ENCODE measurements at places on chromosomes 5 and 9. TPM values are rescaled to one million over a fixed set of nuclear protein-coding genes. Genes with fewer than 3 reads are reported as not detected.
A peak's percentile ranks its signal among the peaks of the same experiment; 100 is the strongest.

The ATP10B gene
- under 0.01 TPM for total RNA-seq

The PCDHGA7 gene
- 2.3 TPM for total RNA-seq

The GBGT1 gene
- total RNA-seq = 3.1 TPM

DNA sequence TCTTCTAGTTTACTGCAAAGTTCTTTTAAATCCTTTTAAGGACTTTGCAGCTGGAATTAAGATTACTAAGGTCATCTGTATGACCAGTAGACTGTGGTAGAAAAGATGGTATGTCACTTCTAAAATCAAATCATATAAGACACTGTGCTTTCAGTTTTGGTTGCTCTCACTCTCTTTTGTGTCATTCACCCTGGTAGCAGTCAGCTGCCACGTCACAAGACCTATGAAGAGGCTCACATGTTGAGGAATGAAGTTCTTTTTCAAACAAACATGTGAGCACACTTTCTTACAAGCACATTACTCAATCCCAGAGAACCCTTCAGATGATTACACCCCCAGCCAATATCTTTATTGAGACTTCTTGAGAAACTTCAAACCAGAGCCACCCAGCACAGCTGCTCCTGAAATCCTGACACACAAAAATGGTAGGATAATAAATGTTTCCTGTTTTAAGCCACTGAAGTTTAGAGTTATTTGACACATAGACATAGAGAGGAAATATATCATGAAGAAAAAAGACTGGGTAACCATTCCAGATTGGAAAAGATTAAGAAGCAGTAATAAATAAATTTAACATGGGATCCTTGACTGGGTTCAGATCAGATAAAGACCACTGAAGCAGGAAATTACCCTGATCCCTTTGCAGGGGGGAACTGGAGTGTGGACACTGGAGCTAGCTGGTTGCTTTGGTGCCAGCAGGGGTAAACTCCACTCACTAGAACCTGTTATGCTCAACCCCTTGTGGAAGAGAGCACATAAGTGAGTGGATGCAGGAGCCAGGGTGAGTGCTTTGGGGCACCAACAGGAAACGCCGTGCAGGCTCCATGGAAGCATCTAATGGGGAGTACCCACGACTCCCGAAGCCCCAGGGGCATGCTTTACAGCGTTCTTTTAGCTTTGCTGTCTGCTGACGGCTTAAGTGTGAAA lies 64.1 kb downstream of the SLCO4C1 start:
- peak; percentile 35 for DNase-seq

- DNase-seq = peak; percentile 22
Measured at GRCh38 chr5:97124335-97124734, 18.1 kb downstream of the LIX1 start.

DNA sequence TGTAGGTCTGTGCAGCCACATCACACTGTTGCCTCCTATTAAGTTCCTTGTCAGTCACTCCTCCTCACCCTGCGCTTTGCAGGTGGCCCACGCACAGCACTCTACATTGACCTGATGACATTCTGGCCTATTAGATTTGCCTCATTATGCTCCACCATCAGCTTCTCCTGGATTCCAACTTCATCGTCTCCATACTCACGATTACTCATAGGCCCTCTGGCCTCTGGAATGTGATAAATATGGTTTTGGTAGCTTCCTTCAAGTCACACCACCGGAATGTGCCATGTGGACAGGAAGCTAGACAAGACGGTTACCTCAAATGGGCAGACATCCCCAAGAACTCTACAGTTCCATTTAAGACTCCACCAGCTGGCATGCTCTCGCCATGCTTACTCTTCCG lies 158.0 kb upstream of the LHFPL2 start:
- peak; percentile 58 for DNase-seq
